Stimulated activated CD8-positive, alpha-beta memory T cell treated with anti-CD3 and anti-CD28 coated beads, Interleukin-7, amount 100 ng/mL, for 1 hour (primary cell): ENCODE measurements at places on chromosomes 7 and 10.

DNA sequence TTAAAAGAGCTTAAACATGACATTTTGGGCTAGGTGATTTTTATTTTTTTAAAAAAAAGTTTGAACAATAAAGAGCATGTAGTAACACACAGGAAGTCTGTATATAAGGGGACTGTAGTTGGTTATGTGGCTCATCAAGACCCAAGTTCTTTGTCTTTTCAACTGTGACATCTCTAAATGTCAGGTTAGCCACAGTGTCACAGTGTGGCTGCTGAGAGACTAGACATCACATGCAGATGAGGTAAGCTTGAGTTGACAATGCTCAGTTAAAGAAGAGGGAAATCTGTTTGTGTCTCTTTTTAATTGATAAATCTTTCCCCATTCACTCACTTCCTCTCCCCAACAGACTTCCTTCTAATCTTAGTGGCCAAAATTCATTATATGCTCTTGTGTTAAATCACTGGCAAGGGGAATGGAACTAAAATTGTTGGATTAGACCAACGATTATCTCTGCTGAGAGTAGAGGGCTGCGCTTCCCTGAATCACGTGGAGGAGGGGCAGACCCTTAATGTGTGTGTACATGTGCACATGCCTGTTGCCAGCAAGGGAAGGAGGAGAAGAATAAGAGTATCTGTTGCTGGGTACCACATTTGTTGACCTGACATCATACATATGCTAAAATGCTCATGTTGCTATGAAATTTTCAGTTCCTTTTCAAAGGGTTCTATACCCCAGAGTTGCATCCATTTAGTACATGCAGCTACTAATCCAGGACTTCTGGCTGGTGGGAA, 78.3 kb downstream of the MMRN2 start:
- no peak for DNase-seq

GRCh38 chr10:129962872-129963640, 1.0 kb downstream of the EBF3 start:
- no peak for DNase-seq

GRCh38 chr10:103768345-103768744, 87.0 kb downstream of the SH3PXD2A start:
- DNase-seq = no peak

DNA sequence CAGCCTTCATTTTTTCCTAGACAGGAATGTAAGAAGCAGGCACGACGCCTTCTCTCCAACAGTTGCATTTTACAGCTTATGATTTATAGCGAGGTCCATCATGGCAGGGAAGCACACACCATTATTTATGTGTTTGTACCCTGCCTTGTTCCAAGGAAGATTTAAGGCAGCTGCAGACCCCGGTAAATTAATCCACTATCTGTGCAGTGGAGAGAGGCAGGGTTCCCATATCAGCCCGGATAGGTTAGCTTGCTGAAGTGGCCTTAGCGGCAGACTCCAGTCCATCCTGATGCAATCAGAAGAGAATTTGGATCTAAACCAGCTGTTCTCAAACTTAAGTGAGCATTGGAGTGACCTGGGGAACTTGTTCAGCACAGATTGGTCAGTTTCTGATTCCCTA, 359.4 kb downstream of the GALNT17 start:
- DNase-seq = no peak

GRCh38 chr7:23469150-23469960, 936 bp downstream of the IGF2BP3 start:
- no peak for DNase-seq

DNA sequence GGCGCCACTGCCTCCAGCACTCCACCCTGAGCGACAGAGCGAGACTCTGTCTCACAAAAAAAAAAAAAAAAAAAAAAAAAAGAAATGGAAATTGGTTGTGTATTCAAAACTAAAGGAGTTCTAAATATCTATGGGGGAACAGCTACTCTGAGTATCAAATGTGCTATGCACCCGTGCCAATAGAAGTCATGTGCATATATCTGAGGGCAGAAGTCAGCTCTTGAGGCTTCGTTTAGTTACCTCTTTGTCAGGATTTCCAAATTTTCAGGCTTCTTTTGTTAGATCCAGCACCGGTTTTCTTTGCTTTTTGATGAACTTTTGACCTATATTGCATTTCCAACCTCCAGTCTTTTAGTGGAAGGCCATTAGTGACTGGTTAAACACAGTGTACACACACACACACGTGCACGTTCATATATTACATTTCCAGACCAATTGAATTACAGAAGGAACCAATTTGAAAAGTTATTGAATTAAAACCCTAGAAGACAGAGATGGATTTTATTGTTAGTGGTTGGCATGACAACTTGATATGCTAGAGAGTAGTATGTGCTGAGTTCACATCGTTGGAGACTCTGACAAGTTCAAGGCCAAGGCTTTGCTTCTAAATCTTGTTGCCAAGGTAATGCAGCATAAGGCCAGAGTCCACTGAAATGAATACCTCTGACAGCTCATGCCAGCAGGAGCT, 33.1 kb upstream of the ADD3 start:
- DNase-seq = no peak

GRCh38 chr7:36048902-36049240, 104.2 kb upstream of the EEPD1 start:
- no peak for DNase-seq

DNA sequence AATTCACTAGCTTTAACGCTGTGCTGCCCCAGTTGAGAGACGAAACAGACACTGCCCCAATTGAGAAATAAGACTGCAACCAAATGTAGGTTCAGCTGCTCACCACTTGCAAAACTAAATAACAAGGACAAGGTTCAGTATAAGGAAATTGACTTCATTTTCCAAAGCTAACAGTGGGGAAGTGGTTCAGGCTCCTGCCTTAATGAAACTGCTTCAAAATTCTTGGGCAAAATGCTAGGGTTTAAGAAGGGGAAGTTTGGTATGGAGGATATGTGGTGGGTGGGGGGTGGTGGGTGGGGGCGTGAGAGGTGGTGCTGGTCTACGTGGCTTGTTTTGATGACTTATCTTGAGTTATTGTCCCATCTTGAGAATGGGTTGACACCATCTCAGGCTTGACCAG, 21.8 kb downstream of the MRPL32 start:
- no peak for DNase-seq

DNA sequence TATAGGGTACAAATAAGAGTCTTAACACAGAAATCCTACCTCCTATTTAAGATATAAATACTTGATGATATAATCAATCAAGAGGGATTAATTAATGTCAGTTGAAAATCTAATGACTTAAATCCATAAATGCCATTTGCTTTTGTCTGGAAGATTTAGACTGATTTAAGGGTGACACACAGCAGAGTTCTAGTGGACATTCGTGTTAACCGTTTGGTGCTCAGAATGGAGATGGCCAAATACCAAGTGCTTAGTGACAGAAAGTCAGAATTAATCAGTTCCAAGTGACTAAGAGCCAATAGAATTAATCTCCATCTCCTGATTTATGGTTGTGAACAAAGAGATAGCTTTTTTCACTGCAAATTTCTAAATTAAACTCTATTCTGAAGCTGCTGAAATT, 36.2 kb downstream of the NAMPT start:
- DNase-seq = no peak
